ENCODE measurements at places on chromosomes 13 and 19. TPM values are rescaled to one million over a fixed set of nuclear protein-coding genes. Genes with fewer than 3 reads are reported as not detected.

DNA sequence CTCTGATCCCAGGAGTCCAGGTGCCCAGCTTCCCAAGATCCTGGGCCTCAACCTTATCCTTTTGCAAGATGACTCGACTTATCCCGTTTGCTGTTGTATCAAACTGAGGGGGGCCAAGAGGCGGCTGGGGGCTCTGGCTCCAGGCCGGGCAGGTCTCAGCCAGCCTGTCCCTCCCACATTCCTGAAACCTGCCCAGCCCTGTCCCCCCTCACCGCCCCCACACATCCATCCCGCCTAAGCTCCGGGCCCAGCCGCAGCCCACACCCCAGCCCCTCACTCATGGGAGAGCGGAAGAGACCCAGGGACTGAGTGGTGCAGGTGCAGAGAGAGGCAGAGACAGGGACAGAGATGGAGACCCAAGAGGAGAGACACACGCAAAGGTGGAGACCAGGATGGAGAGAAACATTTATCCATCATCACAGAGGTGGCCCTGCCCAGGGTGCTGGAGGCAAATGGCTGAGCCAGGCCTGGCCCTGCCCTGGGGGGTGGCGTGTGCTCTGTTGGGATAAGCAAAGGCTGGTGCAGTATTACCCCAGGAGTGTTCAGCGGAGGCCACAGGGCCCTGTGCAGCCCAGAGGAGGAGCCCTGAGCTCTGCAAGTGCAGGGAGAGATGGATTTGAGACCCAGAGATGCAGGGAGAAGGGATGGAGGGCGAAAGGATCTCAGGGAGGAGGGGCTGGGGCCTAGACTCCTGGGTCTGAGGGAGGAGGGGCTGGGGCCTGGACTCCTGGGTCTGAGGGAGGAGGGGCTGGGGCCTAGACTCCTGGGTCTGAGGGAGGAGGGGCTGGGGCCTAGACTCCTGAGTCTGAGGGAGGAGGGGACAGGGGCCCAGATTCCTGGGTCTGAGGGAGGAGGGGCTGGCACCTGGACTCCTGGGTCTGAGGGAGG lies 1.6 kb downstream of the BCAM start:
- H3K27ac ChIP-seq: no peak overlapping the region
- peaks cover 12% of the 10 kb centered on the region for H3K36me3 ChIP-seq
- no peak for DNase-seq
- peaks cover 20% of the 10 kb centered on the region for H3K4me1 ChIP-seq
- peak overlapping the region; percentile 40 for H3K4me3 ChIP-seq

DNA sequence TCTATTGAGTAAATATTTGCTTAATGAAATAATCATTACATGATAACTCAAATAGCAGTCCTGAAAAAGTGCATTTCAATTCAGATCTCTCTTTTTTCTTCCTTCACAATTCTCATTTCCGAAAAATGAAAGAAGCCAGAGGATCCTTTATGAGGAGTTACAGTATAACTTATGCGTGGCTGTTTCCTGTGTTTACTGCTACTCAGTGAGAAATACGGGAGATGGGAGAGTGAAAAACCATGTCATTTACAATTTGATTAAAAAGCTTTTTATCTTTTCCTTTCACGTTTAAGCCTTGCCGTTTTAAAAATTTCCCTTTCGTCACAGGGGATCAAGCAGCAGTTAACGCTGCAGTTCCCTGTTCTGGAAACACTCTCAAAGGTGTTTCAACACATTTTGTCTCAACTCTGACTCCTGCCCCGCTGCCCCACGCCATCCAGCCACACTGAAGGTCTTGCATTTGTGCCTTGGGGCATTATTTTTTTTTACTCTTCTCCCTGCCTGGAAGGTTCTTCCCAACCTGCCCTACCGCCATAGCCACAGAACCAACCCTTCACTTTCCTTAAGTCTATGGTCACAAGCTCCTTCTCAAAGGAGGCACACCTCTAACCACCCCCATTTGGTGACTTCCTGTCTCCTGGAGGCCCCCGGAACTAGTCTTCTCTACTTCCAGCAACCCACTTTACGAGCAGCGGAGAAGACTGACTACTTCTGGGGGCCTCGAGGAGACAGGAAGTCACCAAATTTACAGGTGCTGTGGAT lies 17.0 kb downstream of the KL start:
- no peaks in the 10 kb centered on the region for H3K36me3 ChIP-seq
- no peak overlapping the region for H3K27ac ChIP-seq
- H3K27me3 ChIP-seq: no peaks in the 10 kb centered on the region
- DNase-seq: no peak
- H3K4me3 ChIP-seq: no peak overlapping the region

The SYT3 gene
- total RNA-seq: 17.3 TPM

- H3K4me3 ChIP-seq: no peak overlapping the region
- no peak overlapping the region for H3K27ac ChIP-seq
- H3K4me1 ChIP-seq: no peaks in the 10 kb centered on the region
- no peaks in the 10 kb centered on the region for H3K27me3 ChIP-seq
- peaks cover 54% of the 10 kb centered on the region for H3K36me3 ChIP-seq
These were observed 5.3 kb upstream of the UQCR11 start for GRCh38 chr19:1610579-1610978.

The FGF22 gene
- total RNA-seq: 1.9 TPM

The NUFIP1 gene
- total RNA-seq: 16.6 TPM

DNA sequence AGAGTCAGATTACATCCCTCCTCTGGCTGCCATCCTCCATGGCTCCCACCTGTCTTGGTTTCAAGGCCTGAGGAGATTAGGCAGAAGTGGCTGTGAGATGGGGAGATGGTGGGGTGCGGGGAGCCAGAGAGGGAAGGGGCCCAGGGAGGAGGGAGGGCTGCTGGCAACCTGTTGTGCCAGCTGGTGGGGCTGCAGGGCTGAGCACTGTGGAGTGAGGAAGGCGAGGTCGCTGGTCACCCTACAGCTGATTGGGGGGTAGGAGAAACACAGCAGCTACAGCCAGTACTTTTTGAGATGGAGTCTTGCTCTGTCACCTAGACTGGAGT lies 48.3 kb downstream of the CD320 start:
- no peak for DNase-seq
- no peaks in the 10 kb centered on the region for H3K27me3 ChIP-seq
- H3K4me1 ChIP-seq: no peaks in the 10 kb centered on the region

GRCh38 chr19:1455336-1456120 lies 5.6 kb downstream of the APC2 start:
- peak overlapping the region; percentile 54 for H3K4me3 ChIP-seq
- H3K4me1 ChIP-seq: peaks cover 31% of the 10 kb centered on the region
- peak; percentile 97 for DNase-seq
- peaks cover 18% of the 10 kb centered on the region for H3K27me3 ChIP-seq
- H3K36me3 ChIP-seq: no peaks in the 10 kb centered on the region

The REX1BD gene
- 56.8 TPM for total RNA-seq

The SIGLEC12 gene
- not detected for total RNA-seq

The POLR1G gene
- 38.0 TPM for total RNA-seq

DNA sequence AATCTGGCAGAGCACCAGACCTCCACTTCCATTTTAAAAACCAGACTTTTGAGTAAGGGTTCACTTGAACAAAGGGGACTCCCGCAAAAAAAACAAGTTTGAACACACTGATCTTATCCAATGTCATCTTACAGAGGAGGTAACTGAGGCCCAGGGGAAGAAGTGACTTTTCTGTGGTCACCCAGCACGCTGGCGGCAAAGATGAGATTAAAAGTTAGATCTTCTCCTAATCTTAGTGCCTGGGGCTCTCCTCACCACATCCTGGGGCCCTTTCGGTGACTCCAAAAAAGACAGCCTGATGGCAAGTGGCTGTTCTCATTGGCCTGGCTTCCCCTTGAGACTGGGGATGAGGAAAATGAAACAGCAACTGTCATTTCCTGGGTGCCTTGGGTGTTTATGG lies 101.8 kb upstream of the ZNF98 start:
- DNase-seq: no peak
- no peak overlapping the region for H3K4me3 ChIP-seq

The OR4F17 gene
- total RNA-seq: 0.30 TPM

GRCh38 chr13:106986033-106986484 lies 418.1 kb upstream of the ARGLU1 start:
- H3K4me1 ChIP-seq: no peaks in the 10 kb centered on the region
- H3K4me3 ChIP-seq: no peak overlapping the region
- H3K27me3 ChIP-seq: no peaks in the 10 kb centered on the region
- no peaks in the 10 kb centered on the region for H3K36me3 ChIP-seq
- peak; percentile 10 for DNase-seq
- no peak overlapping the region for H3K27ac ChIP-seq

- peak overlapping the region; percentile 61 for H3K4me3 ChIP-seq
- DNase-seq: no peak
These were observed 1.8 kb downstream of the SLITRK1 start for GRCh38 chr13:83880275-83881139.

DNA sequence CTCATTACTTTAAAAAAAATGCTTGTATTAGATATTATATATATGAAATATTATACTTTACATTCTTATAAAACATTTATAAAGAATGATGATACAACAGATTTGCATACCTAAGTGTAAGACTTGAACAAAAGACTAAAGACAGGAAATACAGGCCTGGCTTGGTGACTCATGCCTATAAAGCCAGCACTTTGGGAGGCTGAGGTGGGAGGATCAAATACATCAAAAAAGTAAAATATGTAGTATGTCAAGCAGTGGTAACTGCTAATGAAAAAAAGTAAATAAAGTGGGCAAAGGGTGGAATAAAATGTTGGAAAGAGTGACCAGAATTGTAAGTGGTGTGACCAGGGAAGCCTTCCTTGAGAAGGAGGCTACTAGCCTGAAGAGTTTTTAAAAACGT lies 133.7 kb downstream of the GGACT start:
- no peaks in the 10 kb centered on the region for H3K27me3 ChIP-seq
- DNase-seq: no peak
- no peaks in the 10 kb centered on the region for H3K4me1 ChIP-seq
- no peak overlapping the region for H3K27ac ChIP-seq

DNA sequence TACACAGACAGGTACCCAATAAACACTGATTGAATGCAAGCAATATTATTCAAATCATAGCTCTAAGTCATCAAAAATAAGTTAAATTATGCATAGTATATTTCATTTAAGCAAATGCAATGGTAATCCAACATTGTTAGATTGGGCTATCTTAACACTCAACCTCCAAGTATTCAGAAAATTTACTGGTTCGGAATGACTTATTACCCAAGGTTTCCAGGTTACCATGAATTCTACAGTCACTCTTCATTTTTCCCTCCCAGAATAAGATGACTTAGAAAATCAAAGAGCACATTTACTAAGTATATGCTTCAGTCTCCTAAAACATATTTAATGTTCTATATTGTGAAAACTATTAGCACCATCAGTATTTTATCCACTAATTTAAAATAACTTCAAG lies 6.0 kb downstream of the UBL3 start:
- H3K4me1 ChIP-seq: peaks cover 4% of the 10 kb centered on the region
- H3K27me3 ChIP-seq: no peaks in the 10 kb centered on the region

GRCh38 chr13:91313103-91313502 lies 34.4 kb upstream of the MIR17HG start:
- H3K27ac ChIP-seq: no peak overlapping the region
- no peaks in the 10 kb centered on the region for H3K36me3 ChIP-seq
- no peak for DNase-seq
- H3K4me3 ChIP-seq: no peak overlapping the region
- no peaks in the 10 kb centered on the region for H3K4me1 ChIP-seq

GRCh38 chr19:14992780-14993179 lies 13.1 kb upstream of the SLC1A6 start:
- no peaks in the 10 kb centered on the region for H3K27me3 ChIP-seq
- H3K27ac ChIP-seq: no peak overlapping the region
- H3K36me3 ChIP-seq: no peaks in the 10 kb centered on the region
- H3K4me3 ChIP-seq: no peak overlapping the region
- DNase-seq: no peak
- no peaks in the 10 kb centered on the region for H3K4me1 ChIP-seq

GRCh38 chr19:58338825-58339558 lies 12.2 kb downstream of the ZSCAN22 start:
- no peak overlapping the region for H3K4me3 ChIP-seq
- DNase-seq: no peak
- H3K27ac ChIP-seq: no peak overlapping the region
- H3K4me1 ChIP-seq: no peaks in the 10 kb centered on the region

DNA sequence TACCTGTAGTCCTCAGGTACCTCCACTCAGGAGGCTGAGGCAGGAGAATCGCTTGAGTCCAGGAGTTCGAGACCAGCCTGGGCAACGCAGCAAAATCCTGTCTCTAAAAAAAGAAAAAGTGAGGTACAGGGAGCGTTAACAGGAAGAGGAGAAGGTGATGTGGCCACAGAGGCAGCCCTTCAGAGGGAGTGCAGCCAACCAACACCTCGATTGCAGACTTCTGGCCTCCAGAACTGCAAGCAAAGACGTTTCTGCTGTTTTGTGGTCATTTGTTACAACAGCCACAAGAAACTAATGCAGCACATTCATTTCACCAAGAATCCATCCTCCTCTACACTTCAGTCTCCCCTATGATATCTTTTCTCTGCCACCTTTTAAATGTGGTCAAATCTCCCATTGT lies 145.2 kb downstream of the USP12 start:
- no peak for DNase-seq
- no peak overlapping the region for H3K27ac ChIP-seq
- H3K27me3 ChIP-seq: no peaks in the 10 kb centered on the region
